ENCODE measurements at places on chromosomes 7 and 10.

DNA sequence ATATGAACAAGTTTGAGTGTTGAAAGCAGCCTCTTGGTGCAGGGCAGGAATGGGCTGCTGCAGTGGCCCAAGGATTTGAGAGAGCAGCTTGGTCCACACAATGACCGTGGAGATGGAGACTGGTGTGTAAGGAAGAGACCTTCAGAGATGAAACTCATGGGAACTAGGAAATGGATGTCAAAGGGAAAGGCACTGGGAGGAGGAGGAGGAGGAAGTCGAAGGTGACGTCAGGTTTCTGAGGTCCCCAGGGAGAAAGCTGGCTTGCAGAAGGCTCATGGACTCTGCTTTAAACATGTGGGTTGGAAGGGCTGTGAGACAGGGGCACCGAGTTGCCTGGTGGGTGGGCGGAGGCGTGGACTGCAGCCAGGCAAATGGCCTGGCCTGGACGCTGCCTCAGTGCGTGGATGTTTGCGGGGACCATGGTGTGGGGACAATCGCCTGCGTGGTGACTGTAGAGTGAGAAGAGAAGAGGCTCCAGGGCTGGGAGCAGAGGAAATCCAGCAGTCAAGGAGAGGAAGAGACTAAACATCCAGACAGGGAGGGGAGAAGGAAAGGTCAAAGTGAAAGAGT, 14.6 kb downstream of the C10orf71 start:
- no peak for DNase-seq

DNA sequence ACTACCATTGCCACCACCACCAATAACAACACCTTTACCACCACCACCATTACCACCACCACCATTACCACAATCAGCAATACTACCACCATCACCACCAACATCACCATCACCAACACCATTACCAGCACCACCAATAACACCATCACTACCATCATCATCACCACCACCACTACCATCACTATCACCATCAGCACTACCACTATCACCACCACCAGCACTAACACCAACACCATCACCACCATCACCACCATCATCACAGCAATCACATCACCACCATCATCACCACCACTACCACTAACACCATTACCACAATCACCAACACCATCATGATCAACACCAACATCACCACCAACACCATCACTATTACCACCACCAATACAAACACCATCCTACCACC, 249.5 kb downstream of the GRID1 start:
- DNase-seq: no peak

DNA sequence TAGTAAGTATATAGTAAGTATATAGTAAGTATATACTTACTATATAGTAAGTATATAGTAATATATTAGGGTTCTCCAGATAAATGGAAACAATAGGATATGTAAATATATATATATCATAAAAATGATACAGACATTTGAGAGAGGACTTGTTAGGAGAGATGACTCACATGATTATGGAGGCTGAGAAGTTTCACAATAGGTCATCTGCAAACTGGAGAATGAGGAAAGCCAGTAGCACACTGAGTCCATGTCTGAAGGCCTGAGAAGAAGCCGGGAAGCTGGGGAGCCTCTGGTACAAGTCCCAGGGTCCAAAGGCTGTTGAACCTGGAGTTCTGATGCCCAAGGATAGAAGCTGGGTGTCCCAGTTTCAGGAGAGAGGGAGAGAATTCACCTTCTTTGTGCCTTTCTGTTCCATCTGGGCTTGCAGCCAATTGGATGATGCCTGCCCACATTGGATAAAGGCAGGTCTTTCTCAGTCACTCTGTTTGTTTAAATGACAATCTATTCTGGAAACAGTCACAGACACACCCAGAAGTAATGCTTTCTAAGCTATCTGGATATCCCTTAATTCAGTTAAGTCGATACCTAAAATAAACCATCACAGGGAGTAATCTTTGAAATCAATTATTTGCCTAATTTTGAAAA, 205.5 kb upstream of the CDC14C start:
- no peak for DNase-seq

DNA sequence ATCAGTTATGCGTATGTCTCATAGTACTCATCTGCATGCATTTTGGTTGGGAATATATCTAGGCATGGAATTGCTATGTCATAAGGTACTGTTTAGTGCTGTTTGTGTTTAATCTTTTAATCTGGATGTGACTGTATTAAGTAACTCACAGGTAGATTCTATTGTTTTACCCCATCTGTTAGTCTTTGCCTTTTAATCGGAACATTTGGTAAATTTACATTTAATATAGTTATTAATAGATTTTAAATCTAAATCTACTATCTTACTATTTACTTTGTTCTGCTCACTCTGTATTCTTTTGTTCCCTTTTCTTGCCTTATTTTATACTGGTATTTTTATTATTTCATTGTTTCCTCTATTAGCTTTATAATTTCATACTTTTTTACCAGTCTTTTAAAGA, 10.6 kb upstream of the ITGA8 start:
- no peak for DNase-seq
